ENCODE measurements at places on chromosomes 5 and 9. TPM values are rescaled to one million over a fixed set of nuclear protein-coding genes. Genes with fewer than 3 reads are reported as not detected.

The NINJ1 gene
- polyA plus RNA-seq = 33.6 TPM

The OTP gene
- polyA plus RNA-seq = not detected

GRCh38 chr9:16180546-16180945 lies 627.7 kb downstream of the CCDC171 start:
- DNase-seq = no peak

GRCh38 chr5:122602700-122603099 lies 172.2 kb upstream of the SNX2 start:
- no peak for DNase-seq

GRCh38 chr5:154141745-154142221 lies 48.8 kb upstream of the GALNT10 start:
- DNase-seq = peak; percentile 79

DNA sequence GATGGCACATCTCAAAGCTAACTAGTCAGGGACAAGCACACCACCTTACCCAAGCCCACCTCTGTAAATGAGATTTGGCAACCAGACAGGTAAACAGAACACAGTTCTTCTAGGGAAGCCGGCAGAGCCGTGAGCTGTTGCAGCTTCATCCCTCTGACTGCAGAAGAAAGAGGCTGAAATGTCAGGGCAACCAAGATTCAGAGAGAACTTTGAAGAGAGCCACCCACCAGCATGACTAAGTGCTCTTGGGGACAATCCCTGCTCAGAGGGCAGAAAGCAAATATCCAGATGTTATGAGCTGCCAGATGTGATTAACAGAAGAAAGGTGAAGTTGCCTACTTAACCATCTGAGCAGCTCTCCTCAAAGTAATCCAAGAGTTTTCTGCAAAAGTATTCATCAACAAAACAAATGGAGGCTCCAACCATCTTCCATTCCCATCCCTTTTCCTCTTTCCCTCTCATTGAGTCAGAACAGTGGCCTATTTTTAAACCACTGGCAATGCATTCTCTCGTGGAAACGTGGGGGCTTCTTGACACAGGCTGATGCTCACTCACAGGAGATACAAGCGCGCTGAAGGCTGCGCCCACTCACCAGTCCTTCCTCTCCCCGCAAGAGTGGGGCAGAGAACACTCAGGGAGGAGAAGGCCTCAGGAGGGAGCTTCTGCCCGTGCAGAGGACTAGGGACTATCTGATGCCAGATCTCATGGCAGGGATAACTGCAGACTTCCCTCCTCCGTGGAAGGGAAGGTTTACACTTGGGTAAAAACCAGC lies 57.1 kb downstream of the SLIT3 start:
- DNase-seq = no peak

The CRHBP gene
- polyA plus RNA-seq = 24.2 TPM

- no peak for DNase-seq
Observed at GRCh38 chr9:995781-996180, 19.3 kb downstream of the DMRT3 start.

The NR5A1 gene
- polyA plus RNA-seq = not detected

GRCh38 chr9:133066181-133066983 lies 4.6 kb downstream of the CEL start:
- no peak for DNase-seq

- no peak for DNase-seq
Observed at GRCh38 chr9:4670591-4670990, 4.3 kb upstream of the SPATA6L start.

DNA sequence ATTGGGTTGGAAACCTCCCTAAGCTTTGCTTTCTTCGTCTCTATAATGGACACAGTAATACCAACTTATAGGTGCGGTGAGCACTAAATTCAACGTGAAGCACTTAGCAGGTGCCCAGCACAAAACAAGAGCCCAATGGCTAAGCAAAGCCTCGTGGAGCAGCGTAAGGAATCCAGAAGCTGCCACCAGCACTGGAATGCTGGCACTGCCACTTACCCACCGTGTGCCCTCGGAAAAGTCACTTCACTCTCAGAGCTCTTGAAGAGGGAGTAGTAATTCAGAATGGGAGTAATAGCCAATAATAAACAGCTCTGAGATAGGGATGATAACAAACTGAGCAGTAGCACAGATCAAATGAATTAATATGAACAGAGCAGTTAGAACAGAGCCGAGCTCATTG lies 16.4 kb downstream of the DAP start:
- no peak for DNase-seq

DNA sequence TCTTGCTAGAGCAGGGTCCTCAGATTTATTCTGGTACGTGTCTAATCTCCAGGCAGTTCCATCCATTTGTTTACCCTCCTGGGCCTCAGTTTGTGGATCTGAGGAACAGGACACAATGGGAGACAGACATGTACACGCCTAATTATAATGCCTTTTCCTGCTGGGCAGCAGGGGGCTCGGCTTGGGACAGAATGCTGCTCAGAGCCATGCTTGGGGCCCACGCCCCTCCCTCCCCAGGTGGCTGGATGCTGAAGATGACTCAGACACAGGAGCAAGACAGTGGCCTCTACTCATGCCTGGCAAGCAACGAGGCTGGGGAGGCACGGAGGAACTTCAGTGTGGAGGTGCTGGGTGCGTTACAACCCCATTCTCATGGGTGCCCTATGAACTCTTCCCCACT lies 72.7 kb upstream of the ASS1 start:
- DNase-seq = no peak

DNA sequence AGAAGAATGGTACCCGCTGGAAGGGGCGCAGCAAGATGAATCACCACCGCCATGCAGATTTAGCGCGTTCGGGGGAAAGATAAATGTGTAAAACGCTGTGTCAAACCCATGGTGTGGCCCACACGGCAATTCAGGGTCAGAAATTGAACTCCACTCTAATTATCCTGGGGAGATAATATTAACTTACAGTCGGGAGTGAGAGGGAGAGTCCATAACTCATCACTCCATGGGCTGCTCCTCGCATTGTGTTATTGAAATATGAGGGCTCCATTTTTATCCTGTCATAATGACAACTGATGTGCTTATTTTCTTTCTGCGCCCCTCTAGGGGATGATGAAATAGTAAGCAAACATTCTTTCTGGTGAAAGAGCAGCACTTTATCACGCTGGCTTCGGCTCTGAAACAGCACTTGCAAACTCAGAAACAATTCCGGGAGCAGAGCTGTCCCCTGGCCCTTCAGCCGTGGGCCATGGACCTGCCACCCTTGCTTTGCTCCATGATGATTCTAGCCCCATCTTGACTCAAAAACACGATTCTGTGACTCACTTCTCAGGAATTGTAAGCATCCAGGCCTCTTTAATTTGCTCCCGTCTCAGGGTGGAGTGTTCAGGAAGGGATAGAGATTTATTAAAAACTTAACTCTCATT lies 431.6 kb downstream of the IRX1 start:
- no peak for DNase-seq

The NMUR2 gene
- polyA plus RNA-seq = 0.15 TPM

DNA sequence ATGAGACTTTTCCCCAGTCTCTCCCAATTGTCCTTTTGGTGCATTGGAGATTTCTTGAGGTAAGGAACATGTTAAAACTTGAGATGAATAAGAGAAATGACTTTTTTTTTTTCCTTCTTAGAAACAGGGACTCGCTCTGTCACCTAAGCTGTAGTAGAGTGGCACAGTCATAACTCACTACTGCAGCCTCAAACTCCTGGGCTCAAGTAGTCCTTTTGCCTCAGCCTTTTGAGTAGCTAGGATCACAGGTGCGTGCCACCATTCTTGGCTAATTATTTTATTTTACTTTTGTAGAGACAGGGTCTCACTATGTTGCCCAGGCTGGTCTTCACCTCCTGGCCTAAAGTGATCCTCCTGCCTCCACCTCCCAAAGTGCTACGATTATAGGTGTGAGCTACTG lies 25.9 kb downstream of the CDC42SE2 start:
- DNase-seq = no peak

GRCh38 chr9:70832492-70832891 lies 288.9 kb downstream of the TRPM3 start:
- DNase-seq = no peak

GRCh38 chr5:144812763-144813162 lies 642.1 kb downstream of the KCTD16 start:
- DNase-seq = no peak

GRCh38 chr9:112037281-112038016 lies 137.6 kb downstream of the SUSD1 start:
- DNase-seq = no peak

The CDH9 gene
- 21.8 TPM for polyA plus RNA-seq
